Endothelial cell of umbilical vein (primary cell): ENCODE measurements at places on chromosomes 7 and 10. TPM values are rescaled to one million over a fixed set of nuclear protein-coding genes. Genes with fewer than 3 reads are reported as not detected.
A peak's percentile ranks its signal among the peaks of the same experiment; 100 is the strongest.

- DNase-seq, result peak; percentile 83
- no peak overlapping the region for H3K4me3 ChIP-seq
- peaks cover 62% of the 10 kb centered on the region for H3K4me1 ChIP-seq
- no peaks in the 10 kb centered on the region for H3K27me3 ChIP-seq
- H3K27ac ChIP-seq, result peak overlapping the region; percentile 70
Observed at GRCh38 chr7:131525820-131526219, 30.6 kb downstream of the PODXL start.

- H3K4me1 ChIP-seq, result no peaks in the 10 kb centered on the region
- no peaks in the 10 kb centered on the region for H3K36me3 ChIP-seq
- no peaks in the 10 kb centered on the region for H3K27me3 ChIP-seq
Observed at GRCh38 chr10:122553341-122553740, 7.2 kb upstream of the DMBT1 start.

Gene SEMA3A
- 0.49 and 0.68 TPM in 2 replicates for polyA plus RNA-seq

DNA sequence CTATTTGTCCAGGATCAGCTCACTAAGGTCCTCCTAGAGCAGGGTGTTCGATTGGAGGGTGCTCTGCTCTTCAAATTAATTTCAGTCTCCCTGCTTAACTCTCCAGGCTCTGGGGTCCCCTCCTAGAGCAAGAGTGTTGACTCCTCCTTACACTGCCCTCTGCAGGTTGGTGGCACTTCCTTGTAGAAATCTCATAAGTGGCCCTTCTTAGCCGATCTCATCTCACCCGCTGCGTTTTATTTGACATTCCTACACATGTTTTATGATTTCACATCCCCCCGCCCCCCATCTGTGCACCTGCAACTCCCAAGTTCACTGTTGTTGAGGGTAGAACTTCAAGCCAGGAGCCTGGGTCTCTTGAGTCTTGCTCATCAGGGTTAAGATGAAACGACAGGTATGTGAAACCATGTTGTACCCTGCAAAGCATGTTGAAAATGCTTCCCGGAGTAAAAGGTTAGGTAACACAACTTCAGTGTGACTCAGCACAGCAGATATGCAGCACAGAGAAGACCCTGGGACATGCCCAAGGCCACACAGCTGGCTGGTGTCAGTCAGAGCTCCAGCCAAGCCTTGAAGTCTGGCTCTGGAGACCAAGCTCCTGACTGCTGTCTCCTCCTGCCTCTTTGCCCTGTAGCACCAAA is 171.2 kb downstream of the PRKAG2 start:
- DNase-seq, result peak; percentile 60
- H3K27me3 ChIP-seq, result no peaks in the 10 kb centered on the region
- no peaks in the 10 kb centered on the region for H3K36me3 ChIP-seq
- H3K4me3 ChIP-seq, result no peak overlapping the region

- DNase-seq, result no peak
- no peak overlapping the region for H3K27ac ChIP-seq
- no peaks in the 10 kb centered on the region for H3K36me3 ChIP-seq
- H3K4me1 ChIP-seq, result no peaks in the 10 kb centered on the region
- H3K27me3 ChIP-seq, result no peaks in the 10 kb centered on the region
Observed at GRCh38 chr7:70071766-70072165, 473.5 kb downstream of the AUTS2 start.

Gene CHST3
- polyA plus RNA-seq, result 5.5 and 6.0 TPM in 2 replicates

GRCh38 chr10:57905010-57905409 is 362.7 kb downstream of the IPMK start:
- DNase-seq, result no peak
- H3K4me1 ChIP-seq, result no peaks in the 10 kb centered on the region
- H3K27ac ChIP-seq, result no peak overlapping the region
- H3K36me3 ChIP-seq, result no peaks in the 10 kb centered on the region
- no peak overlapping the region for H3K4me3 ChIP-seq

DNA sequence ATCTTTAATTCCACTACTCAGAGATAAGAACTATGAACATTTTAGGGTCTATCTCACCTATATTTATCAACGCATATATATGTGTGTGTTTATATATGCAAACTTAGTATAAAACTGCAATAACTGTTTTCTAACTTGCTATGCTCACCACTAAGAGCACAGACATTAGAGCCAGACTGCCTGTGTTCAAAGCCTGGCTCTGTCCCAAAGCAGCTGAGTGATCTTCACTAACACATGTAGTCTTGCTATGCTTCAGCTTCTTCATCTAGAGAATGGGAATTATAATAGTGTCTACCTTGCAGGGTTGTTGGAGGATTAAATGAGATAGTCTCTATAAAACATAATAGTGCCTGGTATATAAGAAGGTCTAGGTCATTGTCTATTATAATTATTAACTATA is 165.5 kb downstream of the MAGI2 start:
- H3K4me3 ChIP-seq, result no peak overlapping the region
- H3K27ac ChIP-seq, result no peak overlapping the region
- H3K36me3 ChIP-seq, result no peaks in the 10 kb centered on the region
- no peak for DNase-seq
- H3K27me3 ChIP-seq, result no peaks in the 10 kb centered on the region
